Left lobe of liver (tissue), 2 donors: ENCODE measurements at places on chromosomes 7 and 10. TPM values are rescaled to one million over a fixed set of nuclear protein-coding genes. Genes with fewer than 3 reads are reported as not detected.

DNA sequence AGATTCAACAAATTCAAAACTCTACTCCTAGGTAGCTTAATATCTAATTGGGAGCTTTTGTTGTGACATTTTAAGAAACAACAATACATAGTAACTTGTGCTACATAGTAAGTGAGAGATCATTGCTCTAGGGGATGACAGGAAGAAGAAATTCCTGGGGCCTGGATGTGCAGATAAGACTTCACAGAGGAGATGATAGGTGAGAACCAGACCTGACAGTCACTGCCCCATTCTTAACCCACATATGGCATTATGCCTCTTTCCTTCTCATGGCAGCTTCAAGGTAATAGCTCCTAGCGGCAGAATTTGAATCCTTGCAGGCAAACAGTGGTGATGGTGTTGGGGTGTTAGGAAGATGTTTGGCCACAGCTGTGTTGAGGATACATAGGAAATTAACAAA lies 233.6 kb downstream of the VTI1A start:
- no peak for DNase-seq

HECW1 gene
- not detected for total RNA-seq

DNA sequence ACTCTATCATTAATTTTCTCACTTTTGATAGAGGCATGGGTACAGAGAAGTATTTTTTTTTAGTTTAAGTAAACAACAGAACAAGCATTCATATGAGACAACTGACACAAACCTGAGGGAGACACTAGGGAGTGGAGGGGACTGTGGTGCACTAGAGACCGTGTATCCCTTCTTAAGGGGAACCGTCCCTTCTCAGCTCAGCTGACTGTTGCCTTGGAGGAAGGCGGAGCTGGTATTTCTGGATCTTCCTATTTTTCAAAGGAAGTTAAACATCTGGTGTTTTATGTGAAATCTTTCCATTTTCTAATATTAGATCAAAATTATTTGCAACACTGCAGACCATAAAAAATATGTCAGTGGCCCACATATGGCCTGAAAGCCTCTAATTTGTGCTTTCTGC lies 113.6 kb upstream of the MACROH2A2 start:
- DNase-seq: no peak

- no peak for DNase-seq
These were observed 143.3 kb upstream of the LRGUK start for GRCh38 chr7:133983685-133984419.

FAM170B gene
- total RNA-seq: not detected

DNA sequence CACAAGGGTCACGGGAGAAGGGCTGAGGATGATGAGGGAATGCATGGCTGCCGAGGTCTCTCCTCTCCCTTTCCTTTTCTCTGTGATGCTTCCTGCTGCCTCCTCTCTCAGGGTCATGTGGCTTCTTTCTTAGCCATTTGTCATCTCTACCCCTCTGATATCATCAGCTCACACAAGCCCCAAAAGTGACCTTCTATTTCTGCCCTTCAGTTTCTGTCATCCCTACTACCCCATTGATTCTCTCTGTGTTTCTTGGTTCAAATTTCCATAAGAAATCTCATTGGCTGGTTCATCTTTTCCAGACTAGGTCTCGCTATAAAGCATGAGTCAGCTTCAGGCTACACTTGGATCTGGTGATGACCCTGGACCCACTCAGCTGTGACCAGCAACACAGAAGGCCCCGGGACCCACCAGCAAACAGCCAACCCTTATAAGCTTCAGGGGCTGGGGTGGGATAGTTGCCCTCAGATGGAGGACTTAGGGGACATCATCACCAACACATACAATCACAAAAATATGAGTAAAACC lies 284.3 kb downstream of the SKAP2 start:
- no peak for DNase-seq

GRCh38 chr10:128568041-128568440 lies 441.8 kb upstream of the MKI67 start:
- no peak for DNase-seq

MRLN gene
- not detected for total RNA-seq

DNA sequence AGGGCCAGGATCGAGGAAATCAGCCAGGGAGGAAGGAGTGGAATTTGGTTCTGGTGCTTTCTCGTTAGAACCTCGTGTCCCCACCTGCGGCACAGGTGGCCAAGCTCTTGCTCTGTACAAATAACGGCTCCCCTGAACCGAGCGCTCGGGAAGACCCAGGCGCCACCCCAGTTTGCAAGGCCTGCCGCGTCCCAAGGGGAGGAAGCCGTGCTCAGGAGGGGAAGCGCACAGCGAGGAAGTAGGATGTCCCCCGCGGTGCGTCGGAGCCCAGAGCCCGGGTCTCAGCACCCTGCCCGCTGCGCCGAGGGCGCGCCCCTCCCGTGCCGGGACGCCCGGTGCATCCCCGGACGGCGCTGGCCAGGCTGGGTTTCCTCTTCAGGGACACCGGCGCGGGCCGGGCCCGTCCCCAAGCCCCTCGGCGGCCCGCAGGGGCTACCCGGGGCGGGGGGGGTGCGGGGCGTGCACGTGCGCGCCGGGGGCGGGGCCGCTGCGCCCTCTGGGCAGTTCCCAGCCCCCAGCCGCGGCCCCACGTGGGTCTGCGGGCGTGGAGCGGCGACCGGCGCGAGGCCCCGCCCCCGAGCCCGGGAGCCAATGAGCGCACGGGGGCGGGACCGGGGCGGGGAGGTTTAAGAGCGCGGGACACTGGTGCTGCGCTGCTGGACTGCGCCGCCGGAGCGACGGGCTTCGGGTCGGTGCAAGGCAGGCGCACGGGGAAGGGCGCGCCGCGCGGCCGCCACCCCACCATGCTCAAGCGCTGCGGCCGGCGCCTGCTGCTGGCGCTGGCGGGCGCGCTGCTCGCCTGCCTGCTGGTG lies at the start of gene LFNG:
TSS of gene LFNG (plus strand) at position 656 of the 812 bp plus-strand sequence. CDS start at position 744, 88 bp downstream.
- DNase-seq: peak; percentile 88

RARRES2 gene
- 852 TPM for total RNA-seq

DNA sequence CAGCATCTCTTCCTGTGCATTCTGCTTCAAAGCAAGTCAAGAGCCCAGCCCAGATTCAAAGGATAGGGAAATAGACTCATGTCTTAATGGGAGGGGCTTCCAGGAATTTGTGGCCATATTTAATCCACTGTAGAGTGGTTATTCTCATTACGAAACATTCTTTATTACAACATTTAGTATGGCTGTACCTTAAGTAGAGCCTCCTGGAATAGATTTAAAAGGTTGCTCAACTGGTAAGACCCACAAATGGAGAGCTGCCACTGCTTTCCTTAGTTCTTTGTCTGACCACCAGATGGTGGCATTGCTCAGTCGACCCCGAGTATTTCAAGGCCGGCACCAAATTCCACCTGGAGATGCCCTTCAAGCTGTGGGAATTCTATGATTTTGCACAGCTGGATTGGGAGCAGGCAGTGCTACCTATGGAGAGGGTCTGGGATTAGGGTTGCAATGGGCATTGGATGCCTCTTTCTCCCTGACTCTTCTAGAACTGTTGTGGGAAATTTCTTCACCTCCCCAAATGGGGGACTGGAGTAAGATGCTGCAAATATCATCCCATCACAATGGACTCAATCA lies 102.2 kb downstream of the RBM20 start:
- DNase-seq: peak; percentile 61

ADAM22 gene
- 0.53 TPM for total RNA-seq

GRCh38 chr7:43737467-43738127 lies 8.3 kb upstream of the COA1 start:
- no peak for DNase-seq

- DNase-seq: no peak
These were observed 103.4 kb downstream of the SRPK2 start for GRCh38 chr7:105285118-105285874.

- DNase-seq: no peak
These were observed 315.2 kb downstream of the GATA3 start for GRCh38 chr10:8369666-8370065.

- DNase-seq: no peak
These were observed 50.0 kb downstream of the MAGI2 start for GRCh38 chr7:79403451-79403850.

GRCh38 chr10:1370298-1370697 lies 314.1 kb downstream of the WDR37 start:
- DNase-seq: no peak

DNA sequence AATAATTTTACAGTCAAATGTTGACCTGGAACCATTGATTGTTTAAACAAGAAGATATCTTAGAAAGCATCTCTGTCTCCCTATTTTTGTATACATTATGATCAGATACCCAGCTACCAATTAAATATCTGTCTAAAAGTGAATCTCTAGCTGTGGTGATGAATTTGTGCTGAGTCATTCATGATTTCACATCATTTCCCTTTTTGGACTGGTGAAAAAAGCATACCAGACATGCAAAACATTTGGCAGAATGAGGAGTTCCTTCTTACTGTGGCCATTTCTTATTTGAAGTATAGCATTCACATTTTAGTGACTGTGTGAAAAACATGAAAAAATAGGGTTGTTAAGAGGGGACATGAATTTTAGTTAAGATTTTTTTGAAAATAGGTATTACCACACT lies 98.0 kb upstream of the GATA3 start:
- no peak for DNase-seq

TCF7L2 gene
- total RNA-seq: 18.7 TPM

DNA sequence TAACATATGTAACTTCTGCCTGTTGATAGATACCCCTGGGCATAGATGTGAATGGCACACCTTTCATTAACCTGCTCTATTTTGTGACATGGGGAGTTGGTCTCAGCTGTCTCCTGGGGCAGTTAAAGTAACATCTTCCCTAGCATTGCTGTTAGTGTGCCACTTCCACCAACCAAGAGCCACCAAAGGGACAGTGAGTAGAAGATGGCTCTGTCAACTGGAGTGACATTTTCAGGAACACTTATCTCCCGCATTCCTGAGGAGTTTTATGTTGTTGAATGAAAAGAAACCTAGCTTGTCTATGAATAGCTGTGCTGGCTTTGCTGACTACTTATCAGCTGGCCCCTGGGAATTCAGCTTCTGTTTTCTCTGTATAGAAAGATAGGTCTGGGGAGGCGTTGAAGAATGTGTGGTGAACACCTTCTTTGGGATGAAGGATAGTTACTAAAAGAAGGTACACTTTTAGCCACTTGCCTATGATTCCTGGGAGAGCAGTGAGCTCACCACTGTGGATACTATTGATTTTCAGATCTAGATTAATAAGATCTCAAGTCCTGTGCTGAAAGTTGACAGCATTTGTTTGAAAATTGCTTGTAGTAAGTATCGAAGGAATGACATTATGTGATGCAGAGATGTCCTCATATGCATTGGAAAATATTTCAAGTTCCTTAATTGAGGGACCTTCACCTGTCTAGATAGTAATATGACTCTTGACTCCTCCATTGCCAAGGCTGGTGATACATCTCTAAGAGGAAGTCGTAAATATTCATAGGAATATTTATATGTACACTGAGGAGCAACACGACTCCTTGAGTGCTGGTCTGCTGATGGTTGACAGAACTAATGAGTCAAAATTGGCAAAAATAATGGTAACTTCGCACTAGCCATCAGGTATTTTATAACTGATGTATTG lies 7.6 kb downstream of the STARD3NL start:
- DNase-seq: no peak

DNA sequence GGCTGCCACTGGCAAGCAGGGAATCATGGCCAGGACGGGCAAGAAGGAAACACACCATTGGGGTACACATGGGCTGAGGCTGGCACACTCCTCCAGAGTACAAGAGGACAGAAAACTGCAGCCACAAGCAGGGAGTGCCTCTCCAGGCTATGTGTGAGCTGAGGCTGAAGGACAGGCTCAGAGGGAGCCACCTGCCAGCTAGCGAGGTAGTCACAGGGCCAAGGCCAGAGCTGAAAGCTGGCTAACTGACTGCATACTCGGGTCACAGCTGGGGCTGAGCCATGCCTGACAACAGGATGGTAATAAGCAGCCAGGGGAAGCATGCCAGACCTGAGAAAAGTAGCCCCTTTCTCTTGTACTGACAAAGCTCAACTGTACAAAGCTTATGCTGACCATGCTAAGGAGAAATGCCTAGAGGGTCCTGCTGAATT lies 52.0 kb downstream of the KIF5B start:
- DNase-seq: peak; percentile 62

MYO1G gene
- total RNA-seq: 1.0 TPM

- no peak for DNase-seq
These were observed 13.6 kb downstream of the LYZL1 start for GRCh38 chr10:29302499-29302898.

DNA sequence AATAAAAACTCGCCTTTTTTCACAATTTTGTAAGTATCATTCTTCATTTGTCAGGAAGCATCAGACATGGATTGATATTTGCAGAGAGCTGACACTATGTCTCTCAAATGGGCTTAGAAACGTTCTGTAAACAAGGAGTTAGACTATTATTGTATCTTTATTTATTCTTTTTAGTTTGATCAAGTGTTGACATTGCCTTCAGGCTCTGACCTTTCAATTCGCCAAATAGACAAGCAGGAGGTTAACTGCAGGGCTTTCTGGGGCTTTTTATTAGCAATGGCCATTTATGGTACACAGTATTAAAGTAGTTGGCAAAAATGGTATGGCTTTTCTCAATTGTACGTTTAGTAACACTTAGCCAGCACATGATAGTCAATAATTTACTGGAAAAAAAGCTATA lies 221.7 kb downstream of the ZWINT start:
- DNase-seq: no peak

GRCh38 chr7:135914346-135914745 lies 62.8 kb downstream of the MTPN start:
- DNase-seq: no peak

CNNM1 gene
- total RNA-seq: 0.08 TPM

- no peak for DNase-seq
These were observed 102.7 kb upstream of the PCDH15 start for GRCh38 chr10:54903745-54904144.

DNA sequence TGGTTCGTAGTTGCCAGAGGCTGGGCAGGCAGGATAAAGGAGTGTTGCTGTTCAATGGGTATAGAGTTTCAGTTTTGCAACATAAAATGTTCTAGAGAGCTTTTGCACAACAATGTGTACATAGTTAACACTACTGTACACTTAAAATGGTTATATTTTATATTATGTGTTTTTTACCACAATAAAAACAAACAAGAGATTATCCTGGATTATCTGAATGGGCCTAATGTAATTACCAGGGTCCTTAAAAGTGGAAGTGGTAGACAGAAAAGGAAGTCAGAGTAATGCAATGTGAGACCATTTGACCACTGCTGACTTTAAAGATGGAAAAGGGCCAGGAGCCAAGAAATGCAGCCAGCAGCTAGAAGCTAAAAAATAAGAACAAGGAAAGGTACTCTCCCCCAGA lies 159.7 kb downstream of the SGMS1 start:
- no peak for DNase-seq
